ENCODE measurements at places on chromosomes 6 and 20.

- no peak for DNase-seq
Observed at GRCh38 chr6:43666196-43666920, 21.2 kb downstream of the MRPS18A start.

DNA sequence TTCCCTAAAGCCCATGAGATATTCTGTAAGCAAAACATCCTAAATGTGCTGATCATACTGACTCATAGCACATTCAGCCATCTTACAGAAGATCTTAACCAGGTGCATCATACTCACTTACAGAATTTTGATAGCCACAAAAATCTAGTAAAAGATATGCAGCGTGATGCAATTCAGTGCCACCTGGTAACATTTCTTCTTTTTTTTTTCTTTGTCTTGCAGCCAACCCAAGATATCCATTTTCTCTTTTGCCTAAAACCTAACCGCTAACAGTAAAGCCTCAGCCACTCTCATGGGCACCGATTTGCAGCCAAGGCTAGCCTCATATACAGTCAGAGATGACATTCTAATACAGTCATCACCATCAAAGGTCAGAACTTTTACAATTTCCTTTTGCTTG, 293.3 kb downstream of the HACE1 start:
- no peak for DNase-seq

- DNase-seq: no peak
Observed at GRCh38 chr20:58482416-58482815, 32.8 kb downstream of the APCDD1L start.

GRCh38 chr20:46994341-46994740, 99.7 kb downstream of the EYA2 start:
- no peak for DNase-seq

GRCh38 chr6:7580927-7581618, 8.9 kb upstream of the SNRNP48 start:
- no peak for DNase-seq

- no peak for DNase-seq
Observed at GRCh38 chr6:98054453-98054852, 771.4 kb upstream of the MMS22L start.

DNA sequence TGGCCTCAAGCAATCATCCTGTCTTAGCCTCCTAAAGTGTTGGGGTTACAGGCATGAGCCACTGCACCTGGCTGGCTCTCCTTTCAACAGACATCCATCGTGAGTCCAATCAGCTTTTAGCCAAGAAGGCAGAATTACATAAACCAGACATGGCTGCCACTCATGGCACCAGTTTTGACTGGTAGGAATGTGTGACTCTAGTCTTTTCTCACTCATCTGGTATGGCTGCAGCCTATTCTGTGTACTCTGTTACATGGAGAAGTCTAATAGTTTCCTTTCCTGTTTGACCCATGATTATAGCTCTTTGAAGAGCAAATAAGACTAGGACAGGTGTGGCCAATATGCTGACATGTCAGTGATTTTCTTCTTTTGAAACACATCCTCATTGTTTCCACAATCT, 27.0 kb upstream of the RNF144B start:
- no peak for DNase-seq

Data from C1 segment of cervical spinal cord (tissue), 14 donors.